ENCODE measurements at places on chromosomes 13 and 19.

- DNase-seq, result no peak
These were observed 34.0 kb downstream of the PIN1 start for GRCh38 chr19:9868983-9869617.

- no peak for DNase-seq
These were observed 52.4 kb downstream of the TNFSF11 start for GRCh38 chr13:42626176-42626860.

DNA sequence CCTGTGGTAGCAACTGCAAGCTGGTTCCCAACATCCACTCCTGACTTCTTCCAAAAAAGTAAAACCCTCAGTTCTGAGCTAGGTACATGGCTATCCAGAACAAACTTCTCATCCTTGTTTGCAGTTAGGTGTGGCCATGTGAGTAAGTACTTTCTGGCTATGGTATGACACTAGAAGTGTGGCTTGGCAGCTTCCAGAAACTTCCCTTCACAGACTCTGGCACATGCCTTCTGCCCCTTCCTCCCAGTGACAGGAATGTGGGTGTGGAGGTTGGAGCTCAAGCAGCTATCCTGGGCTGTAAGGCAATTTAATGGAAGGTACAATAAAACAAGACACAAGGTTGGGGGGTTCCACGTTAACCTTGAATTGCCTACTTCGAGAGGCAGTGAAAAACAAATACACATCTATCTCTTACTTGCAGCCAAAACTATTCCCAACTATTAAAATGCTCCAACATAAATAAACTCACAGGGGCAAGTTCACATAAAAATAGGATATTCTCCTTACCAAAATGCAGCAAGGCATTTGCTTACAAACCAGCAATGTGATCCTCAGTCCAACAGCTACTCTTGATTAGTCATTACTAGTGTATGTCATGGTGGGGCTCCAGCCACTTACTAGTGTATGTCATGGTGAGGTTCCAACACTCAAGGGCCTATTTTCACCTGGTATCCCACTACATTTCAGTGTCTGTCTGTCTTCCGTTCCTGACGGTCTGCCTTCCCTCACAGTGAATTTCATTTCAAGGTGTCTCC lies 3.1 kb downstream of the SMG9 start:
- DNase-seq, result no peak

GRCh38 chr13:28526876-28527275 lies 31.9 kb upstream of the FLT1 start:
- DNase-seq, result no peak

- peak; percentile 50 for DNase-seq
These were observed 2.7 kb downstream of the ARGLU1 start for GRCh38 chr13:106565127-106565775.
